NCI-H1694 treated with DMSO at 0.1 percent for 48 hours (cell line): ENCODE measurements at places on chromosomes 3 and 15.

GRCh38 chr3:126607214-126607908, 47.6 kb downstream of the TXNRD3 start:
- DNase-seq = no peak

DNA sequence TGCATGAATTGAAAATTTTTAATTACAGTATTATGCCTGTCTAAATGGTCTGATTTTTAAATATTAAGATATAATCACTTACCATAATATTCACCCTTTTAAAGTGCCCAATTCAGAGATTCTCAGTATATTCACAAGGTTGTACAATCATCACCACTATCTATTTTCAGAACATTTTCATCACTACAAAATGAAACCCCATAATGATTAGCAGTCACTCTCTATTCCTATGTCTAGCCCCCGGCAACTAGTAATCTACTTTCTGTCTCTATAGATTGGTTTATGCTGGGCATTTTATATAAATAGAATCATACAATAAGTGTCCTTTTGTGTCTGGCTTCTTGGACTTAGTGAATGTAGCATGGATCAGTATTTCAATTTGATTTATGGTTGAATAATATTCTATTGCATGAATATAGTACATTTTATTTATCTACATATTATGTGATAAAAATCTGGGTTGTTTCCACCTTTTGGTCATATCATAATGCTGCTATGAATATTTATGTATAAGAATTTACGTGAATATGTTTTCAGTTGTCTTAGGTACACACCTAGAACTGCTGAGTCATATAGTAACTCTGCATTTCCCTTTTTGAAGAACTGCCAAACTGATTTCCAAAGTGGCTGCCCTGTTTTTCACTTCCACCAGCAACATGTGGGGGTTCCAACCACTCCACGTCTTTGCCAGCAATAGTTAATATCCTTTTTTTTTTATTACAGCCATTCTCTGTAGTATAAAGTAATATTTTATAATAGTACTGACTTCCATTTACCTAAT, 485.7 kb upstream of the ZNF385D start:
- no peak for DNase-seq

GRCh38 chr3:131636266-131636775, 133.6 kb upstream of the MRPL3 start:
- no peak for DNase-seq

DNA sequence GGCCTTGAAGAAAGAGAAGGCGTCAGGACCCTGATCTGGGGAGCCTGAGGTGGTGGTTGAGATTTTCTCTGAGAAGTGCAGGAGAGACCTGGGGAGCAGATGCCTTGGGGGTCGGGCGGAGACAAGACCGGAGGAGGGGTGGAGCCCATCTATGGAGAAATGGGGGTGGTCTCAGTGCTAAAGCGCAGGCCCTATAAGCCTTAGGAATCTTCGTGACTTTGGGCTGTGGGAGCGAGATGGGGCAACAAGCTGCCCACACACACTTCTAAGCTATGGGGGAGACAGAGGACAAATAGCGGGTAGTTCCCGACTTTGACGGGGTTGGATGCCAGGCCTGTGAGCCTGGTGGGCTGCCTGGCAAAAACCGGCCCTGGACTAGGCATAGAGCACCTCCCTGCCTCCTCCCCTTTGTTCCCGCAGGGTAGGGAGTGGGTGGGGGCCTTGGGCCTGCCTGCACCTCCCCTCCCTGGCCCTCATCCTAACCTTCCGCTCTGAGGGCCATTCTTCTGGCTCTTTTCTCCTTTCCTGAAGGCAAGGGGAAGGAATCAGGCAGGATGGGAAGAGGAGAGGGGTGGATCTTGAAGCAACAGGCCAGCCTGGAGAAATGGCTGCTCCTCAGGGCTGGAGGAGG, 880 bp downstream of the NISCH start:
- DNase-seq = no peak

- no peak for DNase-seq
These were observed 647.1 kb upstream of the KCNMB2 start for GRCh38 chr3:177889161-177889560.

DNA sequence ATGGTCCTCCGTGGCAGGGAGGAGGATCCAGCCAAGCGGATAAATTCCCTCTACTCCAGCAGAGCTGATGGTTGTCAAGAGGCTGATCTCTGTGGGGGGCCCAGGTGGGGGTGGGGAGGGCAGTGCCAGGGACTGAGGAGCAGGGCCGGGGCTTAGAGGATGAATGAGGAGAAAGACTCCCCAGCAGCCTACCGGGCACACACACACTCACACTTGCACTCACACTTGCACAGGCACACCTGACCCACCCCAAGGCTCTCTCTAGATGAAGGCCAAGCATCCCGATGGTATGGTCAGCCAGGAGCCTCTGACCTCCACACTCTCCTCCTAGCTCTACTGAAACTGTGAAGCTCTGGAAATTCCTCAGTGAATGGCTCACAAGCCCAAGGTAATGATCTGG, 131.3 kb upstream of the PRR20G start:
- DNase-seq = no peak

DNA sequence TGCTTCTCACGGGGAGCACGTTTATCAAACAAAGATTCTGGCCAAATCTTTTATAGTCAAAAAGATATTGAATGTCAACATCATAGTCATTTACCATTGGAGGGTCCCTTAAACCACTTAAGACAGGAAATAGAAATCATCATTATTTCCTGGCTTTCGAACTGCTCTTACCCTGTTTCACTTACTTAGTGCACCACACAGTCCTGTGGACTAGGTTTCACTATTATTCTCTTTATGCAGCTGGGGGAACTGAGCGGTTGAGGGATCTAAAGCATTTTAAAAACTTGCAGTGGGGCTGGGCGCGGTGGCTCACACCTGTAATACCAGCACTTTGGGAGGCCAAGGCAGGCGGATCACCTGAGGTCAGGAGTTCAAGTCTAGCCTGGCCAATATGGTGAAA, 13.7 kb upstream of the TPRG1 start:
- no peak for DNase-seq
